ENCODE measurements at places on chromosomes 13 and 19. TPM values are rescaled to one million over a fixed set of nuclear protein-coding genes. Genes with fewer than 3 reads are reported as not detected.

DNA sequence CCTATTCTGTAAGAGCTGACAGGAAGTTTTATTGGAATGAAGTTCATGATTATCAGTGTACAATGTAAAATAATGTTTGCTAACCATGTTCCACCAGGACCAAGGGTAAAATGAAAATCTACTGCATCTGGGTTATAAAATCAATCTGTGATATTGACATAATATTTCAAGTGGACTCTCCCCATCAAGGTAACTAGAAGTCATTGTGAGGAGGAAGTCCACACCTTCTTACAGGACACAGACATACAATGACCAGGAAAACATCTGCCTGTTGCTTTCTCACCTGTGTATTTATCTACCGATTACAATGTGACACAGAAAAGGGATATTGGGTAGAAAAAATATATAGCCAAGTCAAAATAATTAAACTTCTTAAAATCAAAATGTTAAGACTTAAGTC lies 140.7 kb upstream of the RFC3 start:
- no peak for DNase-seq

GRCh38 chr19:897442-898039 lies 4.3 kb downstream of the RNU6-9 start:
- no peak for DNase-seq

- no peak for DNase-seq
Observed at GRCh38 chr19:31693131-31693932, 344.1 kb upstream of the TSHZ3 start.

The FCHO1 gene
- 3.6 TPM for total RNA-seq

DNA sequence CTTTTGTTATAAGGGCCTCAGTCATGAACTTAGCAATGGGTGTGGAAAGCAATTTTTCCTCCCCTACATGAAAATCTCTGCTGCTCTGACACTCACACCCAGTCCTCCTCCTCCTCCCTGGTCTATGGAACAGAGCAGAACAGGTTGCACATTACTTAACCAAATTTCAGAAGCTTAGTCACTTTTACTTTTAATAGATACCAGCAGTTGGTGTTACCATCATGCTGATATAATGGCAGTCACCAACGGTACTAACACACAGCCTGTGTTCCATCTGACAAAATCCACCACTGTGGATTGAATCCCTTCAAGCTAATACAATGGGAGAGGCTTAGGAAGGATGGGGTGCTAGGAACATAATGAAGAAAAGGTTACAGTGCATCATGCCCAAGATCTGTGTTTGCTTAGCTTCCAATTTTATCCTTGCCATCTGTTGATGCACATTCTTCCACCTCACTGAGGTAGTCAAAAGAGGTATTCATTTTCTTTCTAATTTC lies 9.8 kb downstream of the TPT1 start:
- DNase-seq, result no peak

GRCh38 chr13:102195566-102196462 lies 206.0 kb downstream of the FGF14 start:
- DNase-seq, result no peak
